HT-29 (cell line): ENCODE measurements at places on chromosomes 5 and 9.

DNA sequence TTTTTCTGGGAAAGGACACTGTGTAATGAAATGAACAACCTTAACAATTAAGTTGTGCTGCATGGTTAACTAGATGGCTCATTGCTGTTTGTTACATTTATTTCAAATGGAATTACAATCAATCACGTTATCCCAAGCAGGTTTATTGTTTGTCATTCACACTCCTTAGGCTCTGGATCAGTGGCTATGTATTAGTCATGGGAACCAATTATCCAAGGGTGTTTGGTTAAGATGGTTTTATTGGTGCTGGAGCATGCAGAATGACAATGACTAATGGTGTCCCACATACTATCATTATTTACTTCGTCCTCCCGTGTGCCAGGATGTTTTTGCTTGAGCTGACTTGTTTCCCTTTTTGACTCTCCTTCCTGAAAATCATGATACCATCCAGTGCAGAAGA is 10.6 kb upstream of the TRPC7 start:
- no peak for DNase-seq

DNA sequence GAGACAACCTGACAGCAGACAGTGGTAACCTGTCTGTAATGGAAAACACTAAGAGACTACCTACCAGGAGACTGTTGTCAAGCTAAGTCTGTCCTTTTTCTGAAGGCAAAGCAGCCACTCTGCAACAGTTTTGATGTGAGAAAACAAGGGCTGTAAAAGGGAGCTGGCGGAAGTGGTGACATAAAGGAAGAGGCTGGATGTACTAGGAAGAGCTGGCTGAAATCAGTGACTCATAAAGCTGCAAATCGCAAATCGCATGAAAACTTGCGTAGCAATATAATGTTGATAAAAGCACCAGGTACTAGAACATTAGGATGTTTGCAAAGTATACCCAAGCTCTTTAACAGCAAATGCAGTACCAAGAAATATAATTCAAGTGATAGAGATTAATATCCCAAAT is 1.4 kb downstream of the NSUN2 start:
- DNase-seq, result no peak

- DNase-seq, result no peak
Observed at GRCh38 chr9:130255631-130256134, 9.9 kb upstream of the HMCN2 start.

DNA sequence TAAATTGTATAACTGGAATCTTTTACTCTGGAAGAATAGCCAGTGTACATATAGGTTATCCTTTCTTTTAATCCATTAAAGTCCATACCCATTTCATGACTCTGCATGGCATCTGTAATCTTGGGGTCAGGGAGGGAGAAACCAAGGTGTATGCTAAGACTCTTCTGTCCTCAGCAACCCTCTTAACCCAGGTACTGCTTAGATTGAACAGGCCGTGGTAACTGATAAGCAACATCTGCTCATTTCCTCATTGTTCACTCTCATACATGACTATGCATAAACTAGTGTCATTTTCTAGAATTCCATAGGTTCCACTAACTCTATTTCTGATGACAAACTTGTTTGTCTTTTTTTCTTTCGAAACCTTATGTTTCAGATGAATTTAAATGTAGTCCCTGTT is 69.3 kb upstream of the IFNE start:
- DNase-seq, result peak; percentile 65

- DNase-seq, result no peak
Observed at GRCh38 chr9:117093891-117094844, 320.7 kb downstream of the ASTN2 start.

DNA sequence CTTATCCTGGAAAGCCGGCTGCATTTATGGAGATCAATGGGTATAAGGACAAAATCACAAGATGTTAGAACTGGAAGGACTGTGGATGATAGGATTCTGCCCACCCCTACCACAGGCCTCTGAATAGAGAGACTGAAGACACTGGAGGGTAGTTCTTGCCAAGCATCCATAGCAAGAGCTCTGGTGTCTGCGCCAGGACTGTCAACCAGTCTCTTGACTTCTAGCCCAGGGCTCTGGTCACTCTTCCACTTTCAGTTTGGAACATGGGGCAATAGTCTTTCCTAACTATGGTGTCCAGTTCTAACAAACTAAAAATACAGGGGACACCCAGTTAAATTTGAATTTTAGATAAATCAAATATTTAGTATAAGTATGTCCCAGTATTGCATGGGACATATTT is 23.4 kb downstream of the LARP1 start:
- DNase-seq, result no peak

GRCh38 chr5:67996596-67996995 is 219.0 kb upstream of the PIK3R1 start:
- peak; percentile 29 for DNase-seq

DNA sequence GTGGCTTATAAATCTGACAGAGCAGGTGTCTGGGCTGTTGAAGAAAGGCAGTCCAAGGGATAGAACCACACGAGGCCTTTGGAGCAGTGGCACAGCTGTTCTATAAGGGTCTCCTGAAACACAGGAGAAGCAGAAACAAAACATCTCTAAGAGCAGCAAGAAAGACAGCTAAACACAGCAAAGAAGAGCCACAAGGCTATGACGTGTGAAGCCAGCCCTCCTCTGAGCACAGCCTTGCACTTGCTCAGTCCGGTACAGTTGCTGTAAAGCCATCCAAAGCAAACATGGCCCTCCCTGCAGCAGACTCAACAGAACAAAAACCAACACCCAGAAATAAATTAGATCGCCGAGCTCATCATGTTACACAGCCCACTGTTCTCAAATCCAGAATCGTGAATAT is 2.6 kb upstream of the GZMK start:
- no peak for DNase-seq

- DNase-seq, result no peak
Observed at GRCh38 chr9:119360237-119360636, 9.0 kb downstream of the BRINP1 start.

- no peak for DNase-seq
Observed at GRCh38 chr5:81794226-81794625, 43.3 kb upstream of the SSBP2 start.

GRCh38 chr9:127300886-127301447 is 36.4 kb downstream of the GARNL3 start:
- DNase-seq, result no peak

GRCh38 chr5:97874491-97874890 is 691.4 kb upstream of the RIOK2 start:
- no peak for DNase-seq

GRCh38 chr9:89755821-89756220 is 151.0 kb downstream of the GADD45G start:
- DNase-seq, result peak; percentile 14

GRCh38 chr5:142405814-142406395 is 81.1 kb upstream of the SPRY4 start:
- DNase-seq, result no peak

DNA sequence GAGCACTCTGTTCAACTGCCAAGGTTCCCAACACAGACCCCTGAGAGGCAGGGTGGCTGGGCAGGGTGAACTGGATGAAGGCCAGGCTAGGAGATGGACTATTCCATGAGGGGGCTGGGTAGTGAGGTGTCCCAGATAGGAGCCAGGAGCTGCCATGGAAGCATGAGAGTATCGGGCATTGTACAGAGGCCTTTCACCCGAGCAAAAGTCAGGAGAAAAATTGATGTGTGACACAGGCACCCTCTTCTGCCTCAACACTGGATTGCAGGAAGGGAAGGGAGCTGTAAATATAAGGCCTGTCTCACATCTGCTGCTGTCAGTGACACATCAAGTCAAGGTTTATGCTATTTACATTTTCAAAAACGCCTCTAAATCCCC is 74.6 kb downstream of the UBAP1 start:
- no peak for DNase-seq

DNA sequence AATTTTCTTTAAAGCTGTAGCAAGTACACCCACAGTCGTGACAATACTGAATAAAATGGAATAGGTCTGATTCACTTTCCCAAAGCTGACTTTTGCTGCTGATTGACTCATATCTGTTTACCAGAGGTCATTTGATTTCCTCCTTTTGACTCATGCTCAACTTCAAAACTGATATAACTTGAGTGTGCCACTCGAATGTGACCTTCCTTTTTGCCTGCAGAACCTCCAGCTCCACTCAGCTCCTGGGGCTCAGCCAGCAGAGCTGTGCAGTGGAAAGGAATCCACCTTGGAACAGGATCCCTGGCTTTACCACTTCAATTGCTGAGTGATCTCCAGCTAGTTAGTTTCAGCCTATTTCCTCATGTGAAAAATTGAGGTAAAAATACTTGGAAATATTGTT is 84.1 kb downstream of the FEM1C start:
- DNase-seq, result peak; percentile 46

- no peak for DNase-seq
Observed at GRCh38 chr9:117763314-117763713, 59.1 kb downstream of the TLR4 start.

DNA sequence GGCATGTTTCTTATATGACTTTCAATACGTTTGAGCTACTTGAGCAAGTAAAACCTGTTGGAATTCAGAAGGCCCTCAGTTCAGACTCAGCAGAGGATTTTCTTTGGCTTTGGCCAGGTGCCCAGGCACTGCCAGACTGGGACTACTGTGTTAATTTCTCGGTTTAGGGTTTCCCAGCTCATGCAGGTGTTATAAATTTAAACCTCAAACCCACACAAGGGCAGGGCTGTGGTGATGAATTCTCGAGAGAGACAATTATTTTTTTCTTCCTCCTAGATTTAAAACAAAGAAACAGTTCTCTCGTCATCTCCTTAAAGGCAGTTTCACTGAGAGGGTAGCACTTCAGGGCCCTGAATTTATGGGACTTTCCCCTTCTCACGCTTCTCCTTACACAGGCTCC is 406.0 kb upstream of the PIK3R1 start:
- peak; percentile 30 for DNase-seq

GRCh38 chr5:176371621-176372539 is 6.6 kb downstream of the ARL10 start:
- DNase-seq, result peak; percentile 75

GRCh38 chr9:91408475-91408874 is 15.2 kb downstream of the NFIL3 start:
- DNase-seq, result no peak

DNA sequence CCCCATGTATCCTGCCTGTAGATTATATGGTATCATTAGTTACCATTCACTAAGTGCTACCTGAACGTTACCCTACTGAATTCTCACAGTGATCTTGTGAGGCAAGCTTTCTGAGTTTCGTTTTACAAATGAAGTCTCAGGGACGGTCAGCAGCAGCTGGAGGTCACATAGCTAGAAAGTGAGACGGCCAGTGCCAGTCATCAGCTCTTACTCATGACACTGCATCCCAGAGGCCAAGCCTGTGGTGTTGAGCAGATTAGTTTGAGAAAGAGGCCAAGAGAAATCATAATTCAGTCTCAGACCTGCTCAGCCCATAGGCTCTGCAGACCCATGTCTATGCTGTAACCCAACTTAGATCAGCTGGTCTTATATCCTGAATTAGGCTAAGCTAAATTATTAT is 95.7 kb upstream of the EGFLAM start:
- no peak for DNase-seq

GRCh38 chr9:117548556-117548955 is 133.7 kb upstream of the ASTN2 start:
- DNase-seq, result no peak

DNA sequence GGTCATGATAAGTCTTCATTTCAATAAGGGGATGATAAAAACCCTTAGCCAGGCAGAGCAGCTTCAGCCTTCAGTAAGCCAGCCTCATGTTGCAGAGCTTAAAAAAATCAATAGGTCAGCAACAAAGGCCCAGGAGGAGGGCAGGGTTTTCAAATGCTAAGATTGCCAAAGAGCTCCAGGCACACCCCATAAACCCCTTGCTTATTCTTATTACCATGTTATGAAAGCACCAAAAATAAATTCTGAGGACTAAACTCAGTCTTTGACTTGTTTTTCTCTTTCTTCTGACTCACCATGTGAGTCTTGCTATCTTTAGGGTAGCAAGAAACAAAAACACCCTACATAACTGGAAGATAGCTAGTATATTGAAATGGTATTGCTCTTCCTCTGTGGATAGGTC is 317.1 kb downstream of the KCTD16 start:
- DNase-seq, result no peak

DNA sequence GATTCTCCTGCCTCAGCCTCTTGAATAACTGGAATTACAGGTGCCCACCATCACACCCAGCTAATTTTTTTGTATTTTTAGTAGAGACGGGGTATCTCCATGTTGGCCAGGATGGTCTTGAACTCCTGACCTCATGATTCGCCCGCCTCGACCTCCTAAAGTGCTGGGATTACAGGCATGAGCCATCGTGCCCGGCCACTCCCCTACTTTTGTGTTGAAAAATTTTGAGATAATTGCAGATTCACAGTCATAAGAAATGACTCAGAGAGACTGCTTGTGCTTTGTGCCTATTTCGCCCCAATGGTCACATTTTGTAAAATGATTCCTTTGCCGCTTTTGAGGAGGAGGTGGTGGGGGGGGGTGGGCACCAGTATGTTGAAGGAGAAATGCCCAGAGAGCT is 48.1 kb upstream of the SH3PXD2B start:
- DNase-seq, result no peak

- DNase-seq, result no peak
Observed at GRCh38 chr5:36908544-36909260, 32.1 kb downstream of the NIPBL start.

DNA sequence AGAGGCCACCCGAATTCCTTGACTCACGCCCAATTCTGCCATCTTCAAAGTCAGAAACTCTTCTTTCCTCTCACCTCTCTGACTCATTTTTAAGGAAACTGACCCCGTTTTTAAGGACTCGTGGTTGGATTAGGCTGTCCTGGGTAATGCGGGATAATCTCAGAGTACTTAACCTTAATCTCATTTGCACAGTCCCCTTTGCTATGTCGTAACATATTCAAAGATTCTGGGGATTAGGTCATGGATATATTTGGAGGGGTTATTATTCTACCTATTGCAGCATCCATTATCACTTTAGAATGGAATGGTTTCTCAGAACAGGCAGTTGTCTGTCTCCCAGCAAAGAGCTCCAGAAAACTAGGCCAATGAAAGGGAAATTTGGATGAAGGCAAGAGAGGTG is 80.8 kb upstream of the IL12B start:
- no peak for DNase-seq

DNA sequence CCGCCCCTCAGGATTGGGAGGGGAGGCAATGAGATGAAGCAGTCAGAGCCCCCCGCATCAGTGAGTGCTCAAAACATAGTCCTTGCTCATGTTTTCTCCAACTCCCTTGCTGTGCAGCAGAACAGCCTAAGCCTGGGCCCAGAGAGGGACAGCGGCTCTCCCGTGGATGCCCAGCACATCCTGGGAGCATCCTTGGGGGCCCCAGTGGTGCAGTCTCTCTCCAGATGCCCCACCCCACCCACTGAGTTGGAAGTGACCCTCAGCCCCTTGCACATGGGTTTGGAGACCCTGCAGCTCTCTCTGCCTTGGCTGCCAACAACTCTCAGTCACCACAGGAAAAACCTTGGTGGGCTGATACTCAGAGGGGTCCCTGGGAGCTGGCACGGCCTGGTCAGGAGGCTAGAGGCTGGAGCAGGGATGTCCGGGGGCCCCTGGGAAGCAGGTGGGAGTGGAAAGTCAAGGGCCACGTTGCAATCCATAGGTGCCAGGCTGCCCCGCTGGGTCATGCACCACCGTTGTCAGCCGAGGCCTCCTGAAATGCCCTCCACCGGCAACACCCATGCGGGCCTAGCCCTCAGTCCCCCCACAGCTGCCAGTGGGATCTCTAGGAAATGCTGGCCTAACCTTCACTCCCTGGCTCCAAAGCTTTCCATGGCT is 242.5 kb downstream of the PBX3 start:
- no peak for DNase-seq

- DNase-seq, result no peak
Observed at GRCh38 chr5:154264549-154265196, 74.1 kb downstream of the GALNT10 start.
